ENCODE measurements at places on chromosomes 11 and 22.
A peak's percentile ranks its signal among the peaks of the same experiment; 100 is the strongest.

DNA sequence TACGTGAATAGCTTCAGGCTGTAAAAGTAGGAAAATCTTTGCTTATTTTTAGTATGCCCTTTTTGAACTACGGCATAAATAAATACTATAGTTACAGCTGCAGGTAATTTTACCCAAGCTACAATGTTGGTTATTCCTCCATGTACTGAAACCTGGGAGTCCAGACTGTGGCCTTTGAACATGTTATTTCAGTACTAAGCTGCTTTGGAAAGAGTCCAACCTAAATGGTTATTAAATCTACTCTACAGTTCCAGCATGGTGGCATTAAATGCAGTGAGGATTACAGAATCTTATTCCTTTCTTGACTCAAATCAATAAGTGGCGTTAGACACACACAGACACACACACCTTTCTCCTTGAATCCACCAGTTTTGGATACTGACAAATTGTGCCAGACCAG lies 165.1 kb downstream of the MSANTD4 start:
- DNase-seq: no peak

DNA sequence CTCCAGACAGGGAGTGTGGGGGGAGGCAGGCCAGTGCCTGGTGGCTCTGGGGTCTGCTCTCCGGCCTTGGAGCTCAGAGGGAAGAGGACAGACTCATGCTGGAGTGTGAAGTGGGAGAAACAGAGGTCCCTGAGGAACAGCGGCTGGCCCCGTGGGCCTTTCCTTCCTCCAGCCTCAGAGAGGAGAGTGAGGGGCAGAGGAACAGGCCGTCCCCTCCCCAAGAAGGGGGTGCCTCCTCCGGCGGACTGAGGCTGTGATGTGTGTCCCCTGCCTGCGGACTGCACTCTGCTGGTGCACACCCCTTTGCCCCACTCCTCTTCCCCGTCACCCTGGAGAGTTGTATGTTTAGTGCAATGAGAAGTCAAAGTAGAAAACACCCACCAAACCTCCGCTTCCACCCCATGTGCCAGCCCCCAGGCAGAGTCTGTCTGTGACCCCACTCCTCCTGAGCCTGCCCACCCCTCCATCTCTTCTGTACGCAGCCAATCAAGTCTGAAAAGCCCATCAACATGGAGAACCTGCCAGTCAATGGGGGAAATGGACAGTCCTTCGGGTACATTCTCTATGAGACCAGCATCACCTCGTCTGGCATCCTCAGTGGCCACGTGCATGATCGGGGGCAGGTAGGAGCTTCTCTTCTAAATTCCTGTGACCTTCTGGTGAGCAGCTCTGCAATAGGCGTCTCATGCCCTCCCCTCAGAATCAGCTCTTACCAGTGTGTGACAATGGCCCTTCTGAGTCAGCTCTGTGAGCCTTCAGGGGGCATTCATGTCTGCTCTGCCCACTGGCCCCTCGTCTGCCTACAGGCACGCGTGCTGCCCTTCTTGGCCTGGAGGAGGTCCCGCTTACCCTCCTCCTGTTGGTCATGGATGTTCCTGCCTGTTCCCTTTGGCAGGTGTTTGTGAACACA lies 39.0 kb downstream of the GLB1L2 start:
- no peak for DNase-seq

GRCh38 chr11:67006029-67006884 lies 16.7 kb upstream of the SYT12 start:
- no peak for DNase-seq

- no peak for DNase-seq
Observed at GRCh38 chr11:33110083-33110482, 51.2 kb downstream of the CSTF3 start.

DNA sequence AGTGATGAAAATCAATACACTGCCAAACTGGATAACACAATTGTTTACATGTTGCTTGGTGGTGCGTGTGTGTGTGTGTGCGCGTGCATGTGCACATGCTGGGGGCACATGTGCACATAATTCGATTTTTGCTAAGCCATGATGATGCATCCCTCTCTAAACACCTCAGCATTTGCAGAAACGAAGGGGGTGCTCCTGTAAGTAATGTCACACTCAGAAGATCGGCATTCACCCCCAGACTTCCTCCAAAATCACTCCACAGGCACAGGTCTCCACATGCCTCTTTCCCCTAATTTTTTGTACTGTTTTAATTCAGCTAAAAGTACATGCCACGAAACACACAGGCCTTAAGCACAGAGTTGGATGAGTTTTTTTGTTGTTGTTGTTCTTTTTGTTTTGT lies 341.5 kb downstream of the SHANK2 start:
- no peak for DNase-seq

DNA sequence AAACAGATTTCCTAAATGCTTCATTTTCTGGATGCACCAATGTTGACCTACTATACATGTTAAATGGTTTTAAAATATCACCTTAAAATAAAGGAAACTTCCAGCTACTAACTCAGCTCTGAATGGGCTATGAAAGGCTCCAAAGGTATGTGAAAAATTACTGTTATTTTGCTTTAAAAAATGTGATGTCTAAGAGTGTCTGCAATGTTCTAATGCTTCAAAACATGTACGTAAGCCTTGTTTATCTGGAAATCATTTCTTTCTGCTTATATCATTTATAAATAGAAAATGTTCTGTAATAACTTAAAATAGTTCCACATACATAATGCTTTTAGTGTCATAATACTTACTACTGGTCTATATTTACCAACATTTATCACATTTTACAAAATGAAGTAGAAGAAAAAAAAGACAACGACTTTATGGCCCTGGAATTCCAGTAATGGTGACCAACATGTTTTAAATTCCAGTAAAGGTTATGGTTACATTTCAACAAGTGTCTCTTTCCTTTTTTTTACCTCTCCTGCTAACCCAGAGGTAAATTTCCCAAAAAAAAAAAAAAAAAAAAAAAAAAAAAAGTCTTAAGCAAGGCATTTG lies 2.5 kb downstream of the BDNF start:
- no peak for DNase-seq

GRCh38 chr11:65766535-65766934 lies 14.2 kb downstream of the AP5B1 start:
- no peak for DNase-seq

- DNase-seq: peak; percentile 66
Observed at GRCh38 chr11:47152953-47153950, 23.4 kb downstream of the ARFGAP2 start.

DNA sequence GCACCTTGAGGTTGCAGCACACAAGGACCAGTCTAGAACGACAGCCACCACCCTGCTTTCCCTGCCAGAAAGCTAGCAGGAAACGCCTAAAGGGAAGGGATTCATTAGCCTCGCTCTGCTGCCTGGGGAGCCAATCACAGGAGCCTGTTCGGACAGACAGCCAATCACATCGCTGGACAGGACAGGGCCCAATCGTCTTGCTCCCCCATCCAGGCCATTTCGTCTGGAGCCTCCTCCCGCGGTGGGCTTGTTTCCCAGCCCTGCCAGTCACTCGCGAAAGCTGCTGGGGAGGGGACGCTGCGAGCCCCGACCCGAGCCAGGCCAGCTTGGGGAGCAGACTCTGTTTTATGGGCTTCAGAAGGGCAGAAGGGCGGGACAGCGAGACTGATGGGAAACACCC lies 79.8 kb upstream of the NCAM1 start:
- peak; percentile 75 for DNase-seq

DNA sequence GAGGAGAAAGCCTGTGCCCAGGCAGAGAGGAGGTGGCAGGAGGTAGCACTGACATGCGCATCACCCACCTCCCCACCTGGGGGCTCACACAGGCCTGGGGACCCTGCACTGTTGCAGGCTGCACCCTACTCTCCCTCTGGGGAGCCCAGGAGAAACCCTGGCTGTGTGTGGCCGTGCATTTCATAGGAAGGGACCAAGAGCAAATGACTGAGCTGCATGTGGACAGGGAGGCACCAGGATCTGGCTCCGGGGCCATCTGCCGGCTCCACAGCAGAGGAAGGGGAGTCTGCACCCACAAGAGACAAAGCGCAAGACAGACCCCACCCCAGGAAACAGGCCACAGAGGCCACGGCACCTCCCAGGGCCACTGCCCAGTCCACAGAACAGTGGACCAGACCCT lies 22.7 kb downstream of the BID start:
- no peak for DNase-seq

DNA sequence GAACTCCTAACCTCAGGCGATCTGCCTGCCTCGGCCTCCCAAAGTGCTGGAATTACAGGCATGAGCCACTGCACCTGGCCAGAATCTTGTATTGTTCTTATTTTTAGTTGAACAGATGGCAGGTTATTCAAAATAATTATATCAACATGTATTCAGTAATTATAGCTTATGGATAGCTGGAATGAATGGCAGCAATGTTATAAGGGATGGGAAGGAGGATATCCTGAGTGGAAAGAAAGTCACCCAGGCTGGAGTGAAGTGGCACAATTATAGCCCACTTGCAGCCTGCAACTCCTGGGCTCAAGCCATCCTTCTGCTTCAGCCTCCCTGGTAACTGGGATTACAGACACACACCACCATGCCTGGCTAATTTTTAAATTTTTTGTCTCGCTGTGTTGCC lies 88.1 kb downstream of the MED15 start:
- DNase-seq: no peak

- peak; percentile 25 for DNase-seq
Observed at GRCh38 chr11:131488238-131488637, 117.8 kb downstream of the NTM start.

GRCh38 chr11:17760102-17761029 lies 25.8 kb downstream of the KCNC1 start:
- DNase-seq: peak; percentile 34

DNA sequence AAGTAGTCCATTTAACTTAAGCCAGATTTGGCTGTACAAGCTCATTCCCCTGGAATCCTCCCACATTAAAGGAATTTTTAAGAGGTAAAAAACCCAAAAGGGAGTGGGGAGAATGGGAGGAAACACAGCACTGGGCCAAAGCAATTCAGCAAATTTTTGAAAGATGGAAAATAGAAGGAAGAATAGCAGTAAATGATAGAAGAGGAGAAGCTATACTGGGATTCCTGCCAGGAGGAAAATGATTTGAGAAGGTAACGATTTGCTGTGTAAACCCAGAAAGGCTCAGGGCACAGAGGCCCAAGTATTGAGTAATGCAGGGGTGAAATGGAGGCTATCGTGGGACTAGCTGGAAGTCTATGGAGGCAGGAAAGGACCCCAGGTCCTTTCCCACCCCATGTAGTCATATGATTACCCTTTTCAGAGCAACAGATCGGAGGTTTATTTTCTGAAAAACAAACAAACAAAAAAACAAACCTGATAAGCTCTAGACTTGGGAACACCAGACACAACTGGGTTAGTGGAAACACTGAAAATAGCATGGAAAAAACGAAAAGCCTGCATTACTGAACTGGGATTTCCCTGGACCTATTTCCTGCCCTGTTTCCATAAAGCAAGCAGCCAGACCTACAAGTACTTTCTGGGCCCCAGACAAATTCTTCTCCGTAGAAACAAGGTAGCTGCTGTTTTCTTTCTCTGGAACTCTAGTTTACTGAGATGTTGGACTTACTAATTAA lies 140.0 kb downstream of the SWAP70 start:
- DNase-seq: no peak

- no peak for DNase-seq
Observed at GRCh38 chr11:78034623-78035022, 11.5 kb upstream of the KCTD14 start.

- DNase-seq: no peak
Observed at GRCh38 chr11:97364047-97364446, 974.2 kb downstream of the JRKL start.

DNA sequence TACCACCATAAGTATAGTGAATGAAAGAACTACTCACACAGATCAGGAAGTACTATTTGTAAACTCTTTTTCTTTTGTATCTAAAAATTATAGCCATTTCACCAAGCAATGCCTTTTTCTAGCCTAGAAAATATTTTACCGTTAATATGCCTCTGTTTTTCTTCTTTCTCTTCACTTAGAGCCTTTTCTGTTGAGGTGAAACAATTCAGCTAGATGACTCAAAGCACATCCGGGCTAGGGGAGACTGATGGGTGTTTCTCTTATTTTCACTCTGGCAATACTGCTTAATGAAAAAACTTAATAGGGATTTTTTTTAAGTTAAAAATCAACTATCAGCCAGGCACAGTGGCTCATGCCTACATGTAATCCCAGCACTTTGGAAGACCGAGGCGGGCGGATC lies 93.3 kb downstream of the SGSM3 start:
- no peak for DNase-seq

- DNase-seq: no peak
Observed at GRCh38 chr11:64851831-64852351, 7.4 kb upstream of the CDC42BPG start.

- DNase-seq: no peak
Observed at GRCh38 chr11:68928136-68928880, 24.6 kb downstream of the IGHMBP2 start.

DNA sequence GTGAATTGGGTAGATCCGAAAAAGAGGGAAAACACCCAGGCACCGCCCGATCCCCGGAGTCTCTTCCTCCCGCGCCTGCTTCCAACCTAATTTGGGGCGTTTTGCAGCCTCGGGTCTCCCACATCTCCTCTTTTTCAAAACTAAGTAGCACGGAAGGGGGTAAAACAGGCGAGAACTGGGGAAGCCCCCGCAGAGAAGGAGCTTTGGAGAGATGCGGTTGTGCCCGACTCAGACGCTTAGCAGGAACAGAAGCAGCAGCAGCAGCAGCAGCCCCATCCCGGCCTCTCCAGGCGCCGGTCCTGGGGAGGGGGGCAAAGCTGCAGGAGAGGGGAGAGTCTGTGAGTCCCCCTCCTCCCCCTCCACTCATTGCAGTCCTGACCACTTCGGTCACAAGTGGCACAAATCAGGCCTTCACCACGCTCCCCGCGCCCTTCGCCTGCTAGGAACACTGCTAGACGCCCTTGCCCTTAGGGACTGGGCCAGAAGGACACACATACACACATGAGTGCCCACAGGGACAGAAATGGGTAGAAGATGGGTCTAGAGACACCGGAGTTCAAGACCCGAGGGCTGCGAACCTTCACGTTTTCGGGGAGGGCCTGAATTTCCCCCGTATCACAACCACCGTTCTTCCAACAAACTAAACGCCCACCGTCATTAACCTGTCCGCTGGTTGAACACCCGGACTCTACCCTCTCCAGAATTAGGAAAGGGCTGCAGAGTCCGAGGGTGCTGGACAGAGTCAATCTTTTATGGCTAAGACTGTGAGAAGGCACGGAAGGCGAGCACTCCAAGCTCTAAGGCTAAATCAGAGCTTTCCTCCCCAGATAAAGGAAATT lies 98.3 kb upstream of the HSD17B12 start:
- no peak for DNase-seq

DNA sequence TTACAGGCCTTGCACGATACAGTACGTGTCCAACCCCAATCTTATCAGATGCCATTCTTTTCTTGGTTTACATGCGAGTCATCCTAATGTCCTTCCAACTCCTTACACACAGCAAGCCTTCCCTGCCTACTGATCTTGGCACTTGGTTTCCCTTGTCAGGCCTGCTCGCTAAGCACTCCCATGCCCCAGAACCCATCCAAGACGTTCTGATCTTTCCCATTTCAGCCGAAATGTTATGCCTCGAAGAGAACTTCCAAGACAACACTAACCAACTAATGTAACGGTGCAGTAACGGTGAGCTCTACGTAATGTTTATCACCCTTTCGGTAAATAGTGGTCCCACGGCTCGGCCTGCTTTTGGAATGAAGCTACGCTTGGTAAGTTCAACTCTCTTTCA lies 521 bp downstream of the PES1 start:
- no peak for DNase-seq

Data from hypothalamus (tissue), 51 donors.